Ureter (tissue), 1 donor: ENCODE measurements at places on chromosomes 5 and 9. TPM values are rescaled to one million over a fixed set of nuclear protein-coding genes. Genes with fewer than 3 reads are reported as not detected.

- no peak for DNase-seq
These were observed 24.9 kb downstream of the LPCAT1 start for GRCh38 chr5:1498623-1499416.

- no peak for DNase-seq
These were observed 48.8 kb upstream of the FBN2 start for GRCh38 chr5:128586848-128587247.

- DNase-seq = no peak
These were observed 113.2 kb downstream of the STARD4 start for GRCh38 chr5:111399113-111399512.

DNA sequence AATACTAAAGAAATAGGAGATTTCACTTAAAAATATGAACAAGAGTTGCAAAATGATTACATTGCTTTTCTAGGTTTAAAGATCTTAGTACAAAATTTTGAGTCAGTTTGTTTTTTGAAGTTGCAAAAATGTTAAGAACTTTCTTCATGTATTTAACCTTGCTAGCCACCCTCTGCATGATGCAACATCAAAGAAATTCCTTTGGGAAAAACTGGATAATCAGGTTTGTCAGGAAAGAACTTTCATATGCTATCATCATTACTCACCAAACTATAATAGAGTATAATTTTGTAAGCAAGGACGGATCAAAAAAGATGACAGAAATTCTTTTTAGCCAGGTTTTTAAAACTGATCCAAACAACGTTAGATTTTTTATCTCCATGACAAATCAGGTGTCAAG is 116.9 kb upstream of the MRPS30 start:
- DNase-seq = no peak

GRCh38 chr5:3899093-3899492 is 303.5 kb downstream of the IRX1 start:
- no peak for DNase-seq

GRCh38 chr5:31029925-31030324 is 163.6 kb upstream of the CDH6 start:
- no peak for DNase-seq

DNA sequence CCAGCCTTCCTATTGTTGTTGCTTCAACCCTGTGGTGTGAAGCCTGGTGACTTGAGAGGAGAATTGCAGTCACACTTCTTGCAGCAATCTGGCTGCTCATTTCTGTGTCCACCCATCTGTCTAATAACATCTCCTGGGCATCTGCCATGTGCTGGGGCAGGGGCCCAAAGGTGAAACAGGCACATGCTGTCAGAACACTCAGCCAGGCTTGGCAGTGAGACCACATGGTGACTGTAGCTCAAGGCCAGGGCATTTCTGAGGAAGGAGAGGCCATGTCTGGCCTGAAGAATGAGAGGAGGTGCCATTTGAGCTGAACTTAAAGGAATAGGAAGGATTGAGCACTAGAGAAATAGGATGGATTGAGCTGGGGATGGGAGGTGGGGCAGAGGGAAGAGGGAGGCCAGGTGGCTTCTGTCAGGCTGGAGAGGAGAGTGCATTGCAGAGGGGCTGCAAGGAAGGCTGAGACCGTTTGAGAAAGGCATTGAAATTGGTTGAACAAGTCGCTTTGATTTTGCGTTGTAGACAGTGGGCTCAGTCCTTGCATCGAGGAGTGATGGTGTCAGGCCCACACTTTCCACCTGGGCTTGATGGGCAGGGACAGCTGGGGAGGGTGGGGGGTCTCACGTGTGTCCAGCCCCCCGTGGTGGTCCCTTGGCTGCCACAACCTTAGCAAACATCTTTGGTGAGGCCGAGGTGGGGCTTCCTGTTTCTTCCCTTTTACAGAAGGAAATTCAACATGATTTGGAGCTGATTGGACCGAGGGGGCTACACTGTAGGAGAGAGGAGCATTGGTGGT is 222.4 kb downstream of the CACNA1B start:
- no peak for DNase-seq

DNA sequence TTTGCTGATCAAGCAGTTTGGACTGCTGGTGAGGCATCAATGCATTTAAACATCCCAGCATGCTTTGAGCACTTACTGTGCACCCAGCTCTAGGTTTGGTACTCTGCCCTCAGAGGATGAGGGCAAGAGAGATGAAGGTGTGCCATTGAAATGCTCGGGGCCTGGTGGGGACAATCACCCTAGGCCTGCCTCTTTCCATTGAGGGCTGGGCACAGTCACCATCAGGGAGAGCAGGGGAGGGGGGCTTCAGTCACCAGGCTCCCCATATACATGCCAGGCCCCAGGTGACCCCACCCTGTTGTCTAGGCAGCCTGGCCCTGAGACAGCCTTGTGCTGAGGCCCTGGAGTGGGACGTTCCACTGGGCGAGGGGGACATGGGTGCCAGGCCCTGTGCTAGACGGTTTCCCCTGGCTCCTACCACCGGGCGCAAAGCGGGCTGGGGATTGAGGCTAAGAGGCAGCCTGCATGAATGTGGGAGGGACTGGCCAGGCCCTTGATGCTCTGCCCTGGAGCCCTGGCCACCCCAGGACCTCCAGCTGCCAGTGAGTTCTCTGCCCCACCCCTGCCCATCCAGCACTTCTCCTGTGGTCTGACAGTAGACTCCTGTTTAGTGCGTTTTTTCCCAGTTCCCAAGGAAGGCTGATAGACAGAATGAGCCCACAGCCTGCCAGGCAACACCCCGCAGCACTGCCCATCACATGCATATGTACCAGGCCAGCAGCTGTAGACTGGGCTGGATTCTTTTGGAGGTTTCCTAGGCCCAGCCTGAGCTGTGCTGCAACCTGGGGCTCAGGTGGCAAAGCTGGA is 18.9 kb downstream of the TCF7 start:
- no peak for DNase-seq

DNA sequence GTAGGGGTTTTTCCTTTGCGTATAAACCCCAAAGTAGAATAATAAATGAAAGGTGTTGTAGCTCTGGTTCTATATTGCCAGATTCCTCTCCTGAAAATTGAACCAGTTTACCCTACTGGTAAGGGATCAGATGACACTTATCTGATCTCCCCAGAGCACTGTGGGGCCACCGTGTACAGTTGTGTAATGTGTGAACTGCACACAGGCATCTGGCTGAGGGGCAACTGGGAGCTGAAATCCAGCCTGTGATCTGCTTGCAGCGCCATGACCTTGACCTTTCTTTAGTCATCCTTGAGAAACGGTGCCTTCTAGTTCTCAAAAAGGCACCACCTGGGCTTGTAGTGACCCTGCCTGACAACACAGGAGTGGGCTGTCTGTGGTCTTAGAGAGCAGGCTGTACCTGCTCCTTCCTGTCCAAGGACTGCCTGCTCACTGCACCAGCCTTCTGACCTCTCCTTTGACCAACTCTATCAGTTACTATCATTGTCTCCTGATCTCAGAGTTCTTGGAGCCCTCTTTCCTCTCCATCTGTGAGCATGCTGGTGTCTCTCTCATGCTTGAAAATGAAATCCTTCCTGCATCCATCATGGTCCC is 40.2 kb downstream of the PDE6A start:
- DNase-seq = no peak

DNA sequence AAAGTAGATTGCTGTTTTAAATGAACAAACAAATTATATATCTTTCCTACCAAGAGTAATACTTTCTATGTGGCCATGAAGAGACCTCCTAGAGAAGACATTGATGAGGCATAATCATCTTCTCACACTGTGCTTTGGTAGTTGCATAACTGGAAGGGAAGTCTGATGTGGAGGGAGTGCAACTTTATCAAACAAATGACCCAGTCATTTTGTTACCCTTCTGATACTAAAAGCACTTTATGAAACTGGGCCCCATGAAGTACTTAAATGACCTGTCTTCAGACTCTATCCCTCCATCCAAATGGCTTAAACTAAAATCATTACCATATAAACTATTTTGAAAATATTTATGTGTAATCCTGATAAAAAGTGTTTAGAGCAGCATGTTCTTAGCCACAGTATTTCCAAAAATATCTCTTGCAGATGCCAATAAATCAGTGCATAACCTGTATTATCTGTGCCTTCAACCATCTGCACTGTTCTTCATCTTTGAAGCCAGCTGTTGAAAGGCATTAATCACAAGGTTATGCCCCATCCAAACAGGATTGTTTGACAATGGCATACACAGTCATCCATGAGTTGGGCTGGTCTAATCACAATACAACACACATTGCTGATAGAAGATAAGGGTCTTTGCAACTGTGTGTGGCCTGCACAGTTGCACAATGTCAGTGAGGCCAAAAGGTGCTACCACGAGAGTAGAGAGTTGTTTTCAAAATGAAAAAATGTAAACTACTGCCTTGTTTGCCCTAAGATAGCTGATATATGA is 31.9 kb upstream of the MIER3 start:
- no peak for DNase-seq

GRCh38 chr5:134411546-134412266 is at the start of gene CDKN2AIPNL:
Gene CDKN2AIPNL (minus strand): TSS chr5:134411881. CDS start chr5:134411854, 27 bp downstream.
- DNase-seq = peak; percentile 92

GRCh38 chr9:87855061-87855460 is 27.6 kb upstream of the SPATA31E1 start:
- no peak for DNase-seq

DNA sequence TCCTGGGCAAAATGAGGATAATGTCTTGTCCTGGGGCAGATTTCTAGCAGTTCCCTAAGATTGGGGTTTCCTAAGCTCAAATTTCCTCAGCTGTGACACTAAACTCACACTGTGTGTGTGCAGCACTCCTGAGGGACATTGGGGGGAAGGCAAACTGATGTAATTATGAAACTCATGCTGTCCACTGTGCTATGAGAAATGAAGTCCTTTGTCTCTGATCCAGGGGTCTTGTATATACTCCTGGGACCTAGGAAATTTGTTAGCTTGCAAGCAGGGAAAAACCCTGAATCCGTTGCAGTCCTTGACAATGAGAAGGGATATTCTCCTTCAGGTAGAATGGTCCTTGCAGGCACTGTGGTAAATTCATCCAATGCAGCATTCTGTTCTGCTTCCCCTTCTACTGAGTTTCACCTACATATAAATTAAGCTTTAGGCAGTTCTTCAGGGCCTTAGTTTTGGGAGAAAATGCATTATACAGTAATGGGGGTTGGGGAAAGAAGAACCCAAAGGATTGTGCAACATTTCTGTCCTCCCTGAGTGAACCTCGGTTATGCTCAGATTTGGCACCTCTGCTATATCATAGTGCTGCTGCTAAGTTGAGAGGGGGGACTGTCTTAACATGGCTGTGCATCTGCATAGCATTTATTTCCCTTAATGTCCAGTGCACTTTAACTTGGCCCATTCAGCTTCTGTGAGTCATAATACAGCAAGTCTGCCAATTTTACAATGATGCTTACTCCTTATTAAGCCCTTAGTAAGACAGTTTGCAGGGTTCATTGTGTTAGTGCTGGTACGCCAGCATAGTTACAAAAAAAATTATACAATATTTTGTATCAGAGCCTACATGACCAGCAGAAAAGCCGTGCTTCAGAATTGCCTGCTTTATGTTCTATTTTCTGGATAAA is 80.2 kb downstream of the PJA2 start:
- no peak for DNase-seq

DNA sequence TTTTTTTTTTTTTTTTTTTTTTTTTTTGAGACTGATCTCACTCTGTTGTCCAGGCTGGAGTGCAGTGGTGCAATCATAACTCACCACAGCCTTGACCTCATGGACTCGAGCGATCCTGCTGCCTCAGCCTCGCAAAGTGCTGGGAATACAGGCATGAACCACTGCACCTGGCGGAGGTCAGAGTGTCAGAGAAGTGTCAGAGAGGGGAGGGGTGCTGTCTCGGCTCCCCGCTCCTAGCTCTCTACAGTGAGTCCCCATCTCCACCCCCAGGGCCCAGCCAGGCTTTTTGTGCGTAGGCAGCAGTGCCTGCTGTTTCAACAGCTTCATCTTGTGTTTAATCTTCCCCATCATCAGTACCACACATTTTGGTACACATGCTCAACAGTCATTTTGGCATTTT is 38.3 kb downstream of the SAR1B start:
- DNase-seq = no peak

The ELOVL7 gene
- total RNA-seq = 16.7 TPM

The PCDHB12 gene
- total RNA-seq = 2.8 TPM

GRCh38 chr9:85014292-85014691 is 344.8 kb downstream of the NTRK2 start:
- no peak for DNase-seq

GRCh38 chr5:118247458-118247857 is 740.9 kb downstream of the DTWD2 start:
- DNase-seq = peak; percentile 43

The SPINK4 gene
- not detected for total RNA-seq

The PCDHB4 gene
- total RNA-seq = 2.2 TPM

DNA sequence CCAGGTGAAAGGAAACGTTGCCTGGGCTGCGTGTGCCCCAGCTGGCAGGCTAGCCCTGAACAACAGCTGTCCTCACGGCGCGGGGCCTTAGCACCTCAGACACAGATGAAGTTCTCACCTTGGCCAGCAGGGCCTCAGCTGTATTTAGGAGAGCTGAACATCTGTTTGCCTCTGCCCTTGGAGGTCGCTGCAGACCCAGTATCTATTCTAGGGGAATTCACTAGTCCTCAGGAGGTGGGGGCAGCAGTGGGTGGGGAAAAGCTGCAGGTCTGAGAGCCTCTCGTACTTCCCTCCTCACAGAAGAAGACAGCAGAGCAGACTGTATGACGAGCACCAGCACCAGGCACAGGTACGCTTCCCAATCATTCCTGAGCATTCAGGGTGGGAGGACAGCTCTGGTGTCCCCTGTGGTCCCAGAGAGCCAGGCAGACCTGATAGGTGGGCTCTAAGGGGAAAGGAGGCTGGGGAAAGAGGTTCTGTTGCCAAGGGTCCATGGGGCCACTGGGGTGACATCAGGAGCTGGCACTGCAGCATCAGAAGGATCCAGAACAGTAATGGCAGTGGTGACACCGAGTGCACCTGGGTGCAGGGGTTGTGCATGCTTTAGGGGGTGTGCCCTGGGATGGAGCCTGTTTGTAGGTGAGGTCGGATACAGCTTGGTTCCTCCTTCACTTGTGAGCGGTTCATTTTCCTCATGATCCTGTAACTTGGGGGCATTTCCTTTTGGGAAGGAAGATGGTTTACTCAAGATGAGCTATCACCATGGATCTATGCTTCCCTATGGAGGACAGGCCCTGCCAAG is 13.8 kb downstream of the CD74 start:
- no peak for DNase-seq

The MARVELD2 gene
- total RNA-seq = 32.4 TPM

The SPATA31E1 gene
- not detected for total RNA-seq

GRCh38 chr5:135159626-135160025 is 125.6 kb upstream of the PITX1 start:
- no peak for DNase-seq

- DNase-seq = no peak
These were observed 143.8 kb upstream of the FGF10 start for GRCh38 chr5:44532981-44533380.

The STKLD1 gene
- 0.75 TPM for total RNA-seq

DNA sequence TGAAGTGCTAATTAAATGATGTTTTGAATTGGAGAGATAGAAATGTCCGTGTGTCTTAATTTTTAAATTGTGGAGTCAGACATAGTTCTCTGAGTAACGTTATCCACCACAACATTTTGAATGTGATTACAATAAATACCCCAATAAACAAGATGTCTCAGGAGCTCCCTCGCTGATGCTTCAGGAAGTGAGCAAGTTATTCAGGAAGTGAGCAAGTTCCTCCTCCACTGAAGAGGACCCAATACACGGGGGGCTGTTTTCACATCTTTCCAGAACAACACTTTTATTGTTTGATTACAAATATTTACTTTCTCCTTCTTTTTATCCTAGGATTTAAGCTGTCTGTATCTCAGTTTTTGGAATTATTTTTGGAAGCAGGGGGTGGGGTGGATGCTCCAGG is 363.8 kb downstream of the LRRC70 start:
- DNase-seq = no peak

GRCh38 chr5:9545992-9546851 is at the start of gene SEMA5A:
Gene SEMA5A (minus strand): TSS chr5:9546075. CDS start chr5:9379946, 166,129 bp downstream.
- DNase-seq = peak; percentile 90
